ENCODE measurements at places on chromosomes 2 and 18.
A peak's percentile ranks its signal among the peaks of the same experiment; 100 is the strongest.

DNA sequence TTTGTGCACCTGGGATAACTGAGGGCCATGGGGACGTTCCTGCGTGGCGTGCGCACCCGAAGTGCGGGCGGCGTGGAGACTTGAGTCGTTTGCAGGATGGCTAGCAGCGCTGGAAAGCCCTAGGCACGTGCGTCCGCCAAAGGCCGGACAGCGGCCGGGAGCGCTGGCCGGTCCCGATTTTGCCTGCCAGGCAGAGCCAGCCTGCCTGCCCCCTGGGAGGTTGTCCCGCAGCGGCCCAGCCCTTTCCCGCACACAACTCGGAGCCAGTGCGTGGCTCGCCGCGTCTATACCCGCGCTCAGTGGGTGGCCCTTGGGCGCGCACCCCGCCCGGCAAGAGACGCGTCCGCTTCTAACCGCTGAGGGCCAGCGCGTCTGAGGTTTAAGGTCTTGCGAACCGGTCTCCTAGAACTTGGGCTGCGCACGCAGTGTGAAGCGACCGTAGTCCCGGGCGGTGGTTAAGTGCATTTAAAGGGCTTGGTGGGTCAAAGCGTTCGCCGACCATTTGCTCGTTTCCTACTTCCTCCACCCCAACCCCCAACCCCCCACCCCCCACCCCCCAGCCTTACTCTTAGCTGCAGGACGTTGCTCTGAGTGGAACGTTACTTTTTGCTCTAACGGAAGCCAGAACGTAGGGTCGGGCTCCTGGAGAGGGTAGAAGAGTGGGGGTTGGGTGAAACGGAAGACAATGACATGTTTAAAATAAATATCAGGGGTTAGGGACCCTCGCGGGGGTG lies 627 bp downstream of the CDCA7 start:
- DNase-seq, result peak; percentile 11

DNA sequence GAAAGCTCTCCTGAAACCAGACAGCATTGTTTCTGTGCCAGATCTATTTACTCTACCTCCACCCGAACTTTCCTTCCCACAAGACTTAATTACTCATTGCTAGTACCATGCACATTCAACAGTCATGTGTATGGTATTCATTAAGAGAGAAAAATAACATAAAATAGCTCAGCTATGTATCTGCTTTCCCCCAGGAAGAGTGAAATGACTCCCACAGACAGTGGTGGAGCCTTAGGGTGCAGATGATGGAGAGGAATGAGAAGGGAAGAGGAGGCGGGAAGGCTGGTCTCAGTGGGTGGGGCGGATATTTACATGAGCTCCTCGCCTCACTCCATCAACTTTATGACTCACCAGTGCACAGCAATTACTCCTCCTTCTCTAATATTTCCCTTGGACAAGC lies 724.5 kb downstream of the EPHA4 start:
- DNase-seq, result no peak

DNA sequence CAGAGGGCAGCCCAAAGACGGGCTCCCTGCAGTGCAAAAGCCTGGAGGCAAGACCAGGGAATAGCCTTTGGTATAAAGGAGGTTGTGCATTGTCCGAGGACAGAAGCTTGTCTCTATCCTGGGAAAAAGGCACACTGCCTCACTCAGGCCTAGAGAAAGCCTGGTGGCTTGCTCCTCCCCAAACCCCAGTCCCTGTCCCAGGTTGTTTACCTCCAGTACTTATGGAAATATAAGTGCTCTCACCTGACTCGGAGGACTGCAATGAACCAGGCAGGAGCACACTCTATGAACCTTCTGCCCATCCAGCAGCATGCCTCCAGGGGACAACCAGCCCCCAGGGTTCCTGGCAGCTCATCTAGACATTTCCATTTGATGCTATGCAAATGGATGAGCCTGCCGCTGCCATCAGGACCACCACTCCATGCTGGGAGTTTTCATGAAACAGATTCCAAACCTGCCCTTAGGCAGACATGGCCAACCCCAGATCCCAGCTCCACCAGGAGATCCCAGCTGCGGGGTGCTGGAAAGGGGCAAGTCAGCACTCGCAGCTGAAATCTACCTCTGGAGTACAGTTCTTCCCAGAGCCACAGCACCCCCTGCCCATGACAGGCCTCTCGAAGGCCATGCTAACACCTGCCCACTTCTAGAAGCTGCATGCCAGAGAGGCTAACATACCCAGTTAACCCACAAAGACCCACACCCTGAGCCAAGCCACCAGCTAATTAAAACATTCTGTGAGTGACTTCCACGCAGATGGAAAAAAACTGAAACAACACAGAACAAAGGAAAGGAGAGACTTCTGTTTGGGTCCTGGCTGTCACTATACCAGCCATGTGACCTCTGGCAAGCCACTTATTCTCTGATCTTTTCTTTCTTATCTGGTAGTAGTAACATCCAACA lies 101.7 kb downstream of the TTC32 start:
- no peak for DNase-seq

DNA sequence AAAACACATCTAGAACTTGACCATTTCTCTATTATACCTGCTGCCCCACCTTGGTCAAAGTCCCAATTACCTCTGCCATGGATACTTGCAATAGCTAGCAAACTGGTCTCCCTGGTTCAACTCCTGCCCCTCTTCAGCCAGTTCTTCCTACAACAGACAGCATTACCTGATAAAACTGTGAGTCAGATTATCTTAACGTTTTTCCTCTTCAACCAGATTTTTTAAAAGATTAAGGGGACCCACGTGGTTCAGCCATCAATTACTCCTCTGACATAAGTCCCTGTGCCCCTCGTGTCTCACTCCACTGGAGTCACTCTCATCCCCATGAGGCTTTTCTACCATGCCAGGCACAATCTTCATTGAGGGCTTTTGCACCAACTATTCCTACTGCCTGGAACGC lies 5.3 kb upstream of the ARHGAP15 start:
- no peak for DNase-seq

DNA sequence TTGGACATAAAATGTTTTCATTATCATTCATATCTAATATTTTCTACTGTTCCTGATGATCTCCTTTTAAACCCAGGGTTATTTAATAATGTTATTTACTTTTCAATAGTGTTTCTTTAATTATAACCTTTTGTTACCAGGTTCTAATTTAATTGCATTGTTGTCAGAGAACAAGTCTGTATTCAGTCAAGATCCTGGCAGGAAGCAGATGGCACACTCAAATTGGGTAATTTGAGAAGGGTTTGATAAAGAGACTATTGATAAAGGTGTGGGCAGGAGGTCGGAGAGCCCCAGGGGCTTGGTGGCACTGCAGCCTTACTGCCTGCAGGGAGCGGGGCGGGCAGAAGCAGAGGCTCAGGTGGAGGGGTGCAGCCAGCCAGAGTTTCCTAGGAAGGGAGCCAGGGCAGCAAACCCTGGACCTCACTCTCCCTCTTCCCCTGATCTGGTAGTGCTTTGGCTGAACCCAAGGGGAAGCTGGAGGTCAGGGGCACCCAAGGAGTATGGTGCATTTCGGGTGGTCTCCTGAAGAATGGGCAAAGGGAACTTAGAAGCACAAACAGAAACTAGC lies 2.3 kb upstream of the KIF1A start:
- DNase-seq, result no peak

All from heart left ventricle (tissue), 16 donors.